AG08396 (cell line): ENCODE measurements at places on chromosomes 6 and 20.

DNA sequence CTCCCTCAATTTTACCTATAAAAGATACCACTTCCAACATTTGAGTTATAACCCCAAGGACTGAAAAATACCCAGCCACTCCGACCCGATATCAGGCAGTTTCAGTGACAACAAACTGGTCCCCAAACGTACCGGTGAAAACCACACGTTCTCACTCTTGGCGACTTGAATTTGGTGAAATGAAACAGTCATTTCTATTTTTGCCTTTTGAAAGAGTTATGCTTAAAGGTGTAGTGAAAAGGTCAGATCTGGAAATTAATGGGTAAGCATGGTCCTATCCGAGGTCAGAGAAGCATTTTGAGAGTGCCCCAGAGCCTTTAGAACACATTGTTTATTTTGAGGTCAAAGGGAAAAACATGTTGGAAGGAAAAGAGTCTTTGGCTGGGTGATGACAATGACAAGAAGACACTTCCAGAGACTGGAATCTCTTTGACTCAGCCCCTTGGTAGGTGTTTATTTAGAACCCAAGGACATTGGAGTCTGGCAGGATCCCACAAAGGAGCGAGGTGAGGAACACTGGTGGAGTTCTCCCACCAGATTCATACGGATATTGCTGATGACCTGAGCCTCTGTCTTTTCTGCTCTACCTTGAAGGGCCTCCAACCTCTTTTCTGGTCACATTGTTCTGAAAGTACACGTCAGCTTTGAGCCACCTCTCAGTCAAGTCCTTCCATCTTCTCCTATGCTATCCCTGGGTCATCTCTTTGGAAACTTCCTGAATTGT is 235.0 kb downstream of the GMPR start:
- DNase-seq, result no peak

- no peak for DNase-seq
These were observed 518.1 kb downstream of the TFAP2A start for GRCh38 chr6:9896806-9897205.

GRCh38 chr6:20812776-20813175 is 278.5 kb downstream of the CDKAL1 start:
- no peak for DNase-seq

DNA sequence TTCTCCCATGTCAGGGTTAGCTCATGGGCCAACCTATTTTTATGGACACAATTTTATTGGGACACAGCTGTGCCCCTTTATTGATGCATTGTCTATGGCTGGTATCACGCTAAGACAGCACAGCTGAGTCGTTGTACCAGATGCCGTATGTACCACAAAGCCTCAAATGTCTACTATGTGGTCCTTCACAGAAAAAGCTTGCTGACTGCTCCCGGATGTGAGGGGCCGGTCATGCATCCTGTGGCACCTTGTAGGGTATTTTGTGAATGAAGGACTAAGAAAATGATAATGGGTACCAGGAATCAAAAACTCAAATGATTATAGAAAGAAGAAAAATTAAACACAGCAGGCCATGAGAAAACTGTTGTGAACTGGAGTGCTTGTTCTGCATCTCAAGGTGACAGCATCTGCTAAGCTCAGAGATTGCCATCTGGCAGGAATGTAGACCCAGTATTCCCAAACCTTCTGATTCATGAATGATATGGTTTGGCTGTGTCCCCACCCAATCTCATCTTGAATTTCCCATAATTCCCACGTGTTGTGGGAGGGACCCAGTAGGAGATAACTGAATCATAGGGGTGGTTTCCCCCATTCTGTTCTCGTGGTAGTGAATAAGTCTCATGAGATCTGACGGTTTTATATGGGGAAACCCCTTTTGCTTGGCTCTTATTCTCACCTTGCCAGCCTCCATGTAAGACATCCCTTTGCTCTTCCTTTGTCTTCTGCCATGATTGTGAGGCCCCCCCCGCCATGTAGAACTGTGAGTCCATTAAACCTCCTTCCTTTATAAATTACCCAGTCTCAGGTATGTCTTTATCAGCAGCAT is 248.5 kb downstream of the TSHZ2 start:
- DNase-seq, result no peak

DNA sequence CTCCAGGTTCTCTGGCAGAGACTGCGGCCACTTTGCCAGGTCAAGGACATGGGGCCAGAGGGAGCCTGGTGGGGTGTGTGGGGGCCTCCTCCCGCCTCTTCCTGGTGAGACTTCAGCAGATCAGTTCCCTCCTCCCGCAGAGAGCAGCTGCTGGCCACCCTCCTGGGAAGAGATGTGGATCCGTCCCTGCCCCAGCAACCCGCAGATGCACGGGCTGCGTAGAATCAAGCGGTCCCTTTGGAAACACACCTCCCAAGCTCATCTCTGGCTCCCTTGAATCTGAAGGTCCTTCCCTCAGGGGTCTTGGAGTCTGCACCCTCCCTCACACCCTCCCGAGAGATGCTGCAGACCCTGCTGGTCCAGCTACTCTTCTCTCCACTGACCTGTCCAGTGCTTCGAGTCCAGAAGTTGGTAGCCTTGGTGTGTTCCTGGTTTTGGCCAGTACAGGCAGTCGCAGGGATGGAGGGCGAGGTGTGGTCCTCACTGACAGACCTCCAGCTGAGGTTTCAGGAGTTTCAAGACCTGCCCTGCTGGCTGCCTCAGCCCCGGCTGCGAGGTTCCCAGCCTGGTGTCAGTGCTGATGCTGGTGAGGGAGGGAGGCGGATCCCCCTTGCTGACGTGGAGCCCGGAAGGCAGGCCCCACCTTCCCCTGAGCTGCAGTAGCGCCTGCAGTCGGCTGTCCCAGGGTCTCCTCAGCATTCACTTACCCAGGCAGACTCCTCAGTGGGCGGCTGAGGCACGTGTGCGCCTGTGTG is at the start of gene NPBWR2:
Gene NPBWR2, minus strand, starts transcription at position 585 of the 755 bp plus-strand sequence. CDS start 734 bp downstream, outside the sequence.
- DNase-seq, result no peak

GRCh38 chr6:140711019-140711613 is 1336.7 kb upstream of the CITED2 start:
- no peak for DNase-seq

GRCh38 chr6:160388922-160389321 is 40.7 kb downstream of the SLC22A3 start:
- no peak for DNase-seq

GRCh38 chr6:71527886-71528285 is 239.3 kb downstream of the OGFRL1 start:
- no peak for DNase-seq

- no peak for DNase-seq
These were observed 10.6 kb downstream of the IL22RA2 start for GRCh38 chr6:137162692-137163306.

DNA sequence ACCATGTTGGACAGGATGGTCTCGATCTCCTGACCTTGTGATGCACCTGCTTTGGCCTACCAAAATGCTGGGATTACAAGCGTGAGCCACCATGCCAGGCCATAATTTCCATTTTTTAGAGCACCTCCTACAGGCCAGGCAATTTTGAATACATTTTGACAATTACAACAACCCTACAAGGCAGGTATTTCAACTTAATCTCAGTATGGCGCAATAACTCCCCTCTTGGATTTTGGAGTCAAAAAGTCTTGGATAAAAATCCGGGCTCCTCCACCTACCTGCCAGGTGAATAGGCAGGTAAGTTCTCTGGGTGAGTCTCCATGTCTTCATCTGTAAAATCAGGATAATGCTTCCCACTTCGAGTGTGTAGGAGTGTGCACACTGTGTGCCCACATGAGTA is 39.5 kb upstream of the TFAP2C start:
- no peak for DNase-seq

GRCh38 chr20:36601540-36601939 is 4.0 kb upstream of the RAB5IF start:
- DNase-seq, result no peak

- DNase-seq, result no peak
These were observed 1.7 kb upstream of the VSTM2L start for GRCh38 chr20:37901240-37901639.

DNA sequence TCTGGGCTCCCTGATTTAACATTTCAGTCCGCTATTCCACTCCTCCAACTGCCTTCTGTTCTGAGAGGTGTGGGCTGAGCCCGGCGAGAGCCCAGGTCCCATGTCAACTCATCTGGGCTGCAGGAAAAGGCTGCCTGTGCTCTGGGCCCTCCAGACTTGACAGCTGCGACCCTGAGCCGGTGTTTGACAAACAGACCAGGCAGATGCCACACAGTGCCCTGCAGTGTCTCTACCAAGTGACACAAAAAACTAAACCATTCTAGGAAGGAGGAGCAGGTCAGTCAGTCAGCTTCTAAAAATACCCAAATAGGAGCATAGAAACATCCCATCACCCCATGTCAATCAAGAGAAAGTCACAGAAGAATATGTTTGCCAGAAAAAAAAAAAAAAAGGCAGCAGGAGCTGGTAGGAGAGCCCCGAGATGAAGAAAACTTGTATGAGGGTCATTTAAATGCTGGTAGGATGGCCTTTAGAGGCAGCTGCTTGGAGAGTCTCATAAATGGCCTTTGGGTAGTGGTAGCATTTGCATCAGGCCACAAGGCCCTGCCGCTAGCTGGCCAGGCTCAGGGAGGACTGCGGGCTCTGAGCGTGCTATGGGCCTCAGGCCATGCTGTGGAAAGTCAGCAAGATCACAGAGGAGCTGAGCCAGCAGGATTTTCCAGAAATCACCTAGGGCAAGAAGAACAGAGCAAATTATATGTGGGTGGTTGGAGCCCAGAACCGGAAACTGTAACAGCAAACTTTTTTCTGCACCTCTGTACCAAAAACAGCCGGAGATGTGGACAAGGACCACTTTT is 36.6 kb upstream of the GFOD1 start:
- DNase-seq, result no peak

DNA sequence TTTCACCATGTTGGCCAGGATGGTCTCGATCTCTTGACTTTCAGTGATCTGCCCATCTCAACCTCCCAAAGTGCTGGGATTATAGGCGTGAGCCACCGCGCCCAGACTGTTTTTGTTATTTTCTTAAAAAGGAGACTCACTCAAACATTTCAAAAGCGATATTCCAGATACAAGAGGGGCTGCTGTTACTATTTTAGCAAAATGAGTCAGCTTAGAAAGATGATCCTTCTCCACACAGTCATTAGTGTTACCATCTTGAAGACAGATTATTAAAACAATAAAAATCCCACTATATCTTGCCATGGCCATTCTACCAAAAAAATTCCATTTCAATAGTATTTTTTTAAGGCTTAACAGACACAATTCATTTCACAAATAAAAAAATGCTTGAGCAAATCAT is 102.8 kb downstream of the PREP start:
- DNase-seq, result no peak
